ENCODE measurements at places on chromosomes 6 and 20.

DNA sequence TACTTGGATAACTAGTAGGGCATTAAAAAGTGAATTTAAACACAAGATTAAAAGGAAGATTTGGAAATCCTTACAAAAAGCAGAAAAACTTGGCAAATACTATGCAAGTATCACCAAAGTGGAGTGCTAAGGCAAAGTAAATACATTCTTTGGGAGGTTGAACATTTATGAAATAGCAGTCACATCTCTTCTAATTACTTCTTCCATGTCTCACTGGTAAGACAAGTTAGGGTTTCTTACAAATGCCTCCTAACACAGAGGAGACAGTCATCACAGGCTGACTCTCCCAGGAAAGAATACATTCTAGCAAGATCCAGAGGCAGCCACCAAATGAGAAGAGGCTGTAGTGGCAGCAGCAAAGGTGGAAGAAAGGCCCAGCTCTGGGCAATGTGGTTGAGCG is 298.2 kb downstream of the BTBD9 start:
- DNase-seq, result no peak

DNA sequence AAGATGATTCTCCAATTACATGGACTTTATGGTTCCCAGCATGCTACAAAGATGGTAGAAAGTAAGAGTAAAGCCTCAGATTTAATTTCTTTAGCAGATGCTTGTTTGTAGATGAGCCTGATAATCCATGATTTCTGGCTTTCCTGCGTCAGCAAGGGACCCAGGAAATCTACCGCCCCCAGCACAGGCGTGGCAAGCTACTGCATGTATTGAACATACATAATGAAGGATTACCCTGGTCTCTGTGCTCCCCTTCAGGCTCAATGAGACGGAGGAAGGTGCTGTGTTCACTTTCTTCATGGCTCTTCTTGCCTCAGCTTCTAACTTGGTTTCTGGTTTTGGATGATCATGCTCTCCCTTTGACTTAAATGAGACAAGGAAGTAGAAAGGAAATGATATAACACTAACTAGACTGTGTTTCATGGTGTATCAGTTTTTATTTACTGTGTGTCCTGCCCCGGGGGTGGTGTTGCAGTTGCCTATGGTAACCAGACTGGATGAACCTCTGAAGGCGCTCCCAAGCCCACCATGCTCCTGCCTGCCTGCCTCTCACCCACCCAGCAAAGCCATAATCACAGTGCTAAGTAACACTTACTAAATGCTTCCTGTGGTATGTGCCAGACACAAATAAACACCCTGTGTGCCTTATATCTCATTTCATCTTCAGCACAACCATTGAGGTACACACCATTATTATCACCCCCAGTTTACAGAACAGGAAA is 17.9 kb downstream of the GCM1 start:
- no peak for DNase-seq

DNA sequence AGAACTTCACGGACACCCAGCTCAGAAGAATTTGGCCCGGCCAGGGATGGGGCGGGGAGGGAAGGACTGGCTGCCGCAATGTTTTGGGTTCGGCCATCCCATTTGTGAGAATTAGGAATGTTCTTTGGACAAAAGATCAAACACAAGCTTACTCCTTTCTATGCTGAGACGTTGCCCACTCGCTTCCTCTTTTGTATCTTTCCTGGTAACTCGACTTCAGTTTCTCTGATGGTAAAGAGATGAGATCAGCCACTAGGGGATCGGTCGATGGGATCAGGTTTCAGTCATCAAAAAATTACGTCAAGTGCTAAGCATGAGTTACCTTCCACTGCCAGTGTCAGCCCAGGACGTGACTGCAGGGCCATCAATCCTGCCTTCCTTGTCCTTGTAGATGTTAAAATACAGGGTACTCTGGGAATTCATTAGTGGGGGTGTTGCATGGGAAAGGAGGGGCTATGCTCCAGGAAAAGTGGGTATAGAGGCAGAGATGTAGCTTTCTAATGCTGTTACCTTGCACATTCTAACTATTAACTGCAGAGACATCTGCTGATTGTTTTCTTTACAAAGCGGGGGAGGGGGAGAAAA is 190.2 kb downstream of the TSHZ2 start:
- no peak for DNase-seq

DNA sequence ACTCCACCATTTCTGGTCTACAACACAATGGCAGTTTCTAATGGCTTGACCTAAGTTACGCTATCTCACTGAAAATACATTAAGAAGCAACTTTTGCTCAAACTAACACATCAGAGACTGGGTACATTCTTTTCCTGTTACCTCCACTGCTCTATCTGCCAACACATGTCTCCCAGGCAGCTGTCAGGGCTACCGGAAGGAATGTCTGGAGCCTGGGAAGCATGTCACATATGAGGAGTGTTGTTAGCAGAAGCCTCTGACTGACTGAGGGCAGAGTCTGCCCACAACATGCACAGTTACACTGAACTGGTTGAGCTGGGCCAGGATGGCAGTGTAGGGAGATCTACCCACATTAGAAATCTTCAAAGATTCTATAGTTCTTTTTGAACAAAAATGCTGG is 264.5 kb downstream of the KIF16B start:
- DNase-seq, result no peak

DNA sequence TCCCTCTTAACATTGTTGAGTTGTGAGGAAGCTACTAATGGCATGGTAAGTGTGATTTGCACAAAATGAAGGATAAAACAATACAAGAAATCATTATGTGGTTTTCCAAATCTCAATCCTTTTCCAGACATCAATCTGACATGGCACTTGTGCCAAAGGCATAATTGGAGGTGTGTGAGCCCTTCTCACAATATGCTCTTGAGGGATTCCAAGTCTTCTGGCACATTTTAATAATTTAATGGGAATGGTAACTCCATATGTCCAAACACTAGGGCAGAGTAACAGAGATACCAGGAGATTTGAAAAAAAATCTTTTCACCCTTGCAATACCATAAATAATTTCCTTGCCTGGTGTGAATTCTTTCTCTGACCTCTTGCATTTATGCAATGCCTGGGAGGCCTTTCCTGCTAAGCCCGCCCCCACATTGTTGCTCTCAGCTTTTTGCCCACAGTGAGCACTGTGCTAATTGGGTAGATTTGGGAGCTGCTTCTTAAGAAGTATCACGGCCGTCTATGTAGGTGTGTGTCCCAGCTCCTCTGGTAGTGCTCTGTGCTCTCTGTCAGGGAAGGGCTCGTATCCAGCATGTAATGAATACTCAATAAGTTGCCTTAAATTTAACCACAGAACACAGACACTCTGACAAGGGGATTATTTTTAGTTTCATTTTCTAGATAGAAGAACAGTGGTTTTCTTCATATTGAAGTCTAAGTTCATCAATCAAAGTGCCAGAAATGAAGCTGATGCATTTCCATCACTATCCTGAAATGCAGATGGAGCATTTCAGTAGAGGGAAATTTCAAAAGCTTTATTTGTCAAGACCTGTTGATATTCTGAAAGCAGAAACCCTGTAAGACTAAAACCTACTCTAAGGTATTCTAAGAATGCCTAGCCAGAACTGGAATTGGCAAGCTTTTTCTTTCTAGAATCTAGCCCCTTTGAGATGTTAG is 54.4 kb upstream of the CEP85L start:
- no peak for DNase-seq

GRCh38 chr6:28207510-28208110 is 17.5 kb upstream of the ZSCAN9 start:
- DNase-seq, result no peak

- no peak for DNase-seq
Measured at GRCh38 chr20:2217857-2218539, 77.8 kb upstream of the TGM3 start.

DNA sequence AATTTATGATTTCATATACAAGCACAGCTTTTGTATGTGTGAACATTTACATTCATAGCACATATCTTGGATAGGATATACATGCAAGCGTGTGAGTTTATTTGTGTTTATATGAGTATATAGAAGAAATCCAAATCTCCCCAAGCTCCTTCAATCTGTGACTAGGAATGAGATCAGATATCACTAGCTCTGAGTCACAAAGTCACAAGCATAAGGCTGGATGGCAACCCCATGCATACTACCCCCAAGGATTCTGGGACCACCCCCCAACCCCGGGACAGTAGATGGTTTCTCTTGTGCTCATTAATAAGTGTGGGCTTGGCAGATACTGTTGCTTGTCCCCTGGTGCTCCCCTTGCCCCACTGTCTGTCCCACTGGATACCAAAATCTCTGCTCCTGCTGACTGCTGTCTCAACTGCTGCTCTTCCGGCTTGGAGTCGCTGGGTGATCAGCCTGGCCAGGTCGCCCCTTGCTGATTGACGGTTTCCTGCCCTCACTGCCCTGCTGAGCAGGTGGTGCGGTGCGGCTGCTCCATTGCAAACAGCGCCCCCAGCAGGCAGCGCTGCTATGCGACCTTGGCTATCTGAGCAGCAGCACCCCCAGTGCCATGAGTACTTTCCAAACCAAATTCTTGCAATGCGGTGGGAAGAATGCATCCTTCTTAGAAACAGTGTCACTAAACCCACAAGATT is 279.4 kb downstream of the CD83 start:
- DNase-seq, result no peak

- peak; percentile 10 for DNase-seq
Measured at GRCh38 chr6:170516783-170517616, 36.1 kb downstream of the PSMB1 start.

DNA sequence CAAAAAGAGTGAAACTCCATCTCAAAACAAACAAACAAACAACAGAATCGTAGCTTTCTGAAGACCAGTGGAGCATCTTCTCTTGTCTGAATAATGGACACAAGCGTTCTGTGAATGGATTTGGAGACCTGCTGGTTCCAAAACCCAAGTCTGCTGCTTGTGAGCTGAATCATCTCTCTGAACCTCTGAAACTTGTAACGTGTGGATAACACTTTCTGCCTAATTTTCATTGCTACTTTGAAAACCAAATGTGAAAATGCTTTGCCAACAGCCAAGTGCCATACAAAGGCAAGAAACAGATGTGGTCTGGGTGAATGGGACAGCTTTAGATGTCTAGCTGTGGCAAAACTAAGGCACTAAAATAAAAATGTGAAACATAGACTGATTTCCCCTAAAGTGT is 44.3 kb downstream of the PHACTR1 start:
- no peak for DNase-seq

GRCh38 chr6:165497472-165497871 is 165.6 kb downstream of the PDE10A start:
- DNase-seq, result no peak

GRCh38 chr6:128246472-128247260 is 273.7 kb downstream of the PTPRK start:
- no peak for DNase-seq

DNA sequence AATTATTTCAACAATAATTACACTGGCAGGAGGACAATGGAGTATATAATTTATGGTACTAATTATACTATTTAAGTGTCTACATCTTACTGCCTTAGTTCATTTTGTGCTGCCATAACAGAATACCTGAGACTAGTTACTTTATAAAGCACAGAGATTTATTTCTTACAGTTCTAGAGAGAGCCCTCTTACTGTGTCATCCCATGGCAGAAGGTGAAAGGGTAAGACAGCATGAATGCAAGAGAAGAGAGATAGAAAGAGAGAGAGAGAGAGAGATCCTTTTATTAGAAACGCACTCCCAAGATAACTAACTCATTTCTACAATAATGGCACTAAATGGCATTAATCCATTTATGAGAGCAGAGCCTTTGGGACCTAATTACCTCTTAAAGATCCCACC is 314.7 kb downstream of the EPM2A start:
- DNase-seq, result no peak

GRCh38 chr6:150118203-150118602 is 24.6 kb upstream of the PPP1R14C start:
- no peak for DNase-seq

DNA sequence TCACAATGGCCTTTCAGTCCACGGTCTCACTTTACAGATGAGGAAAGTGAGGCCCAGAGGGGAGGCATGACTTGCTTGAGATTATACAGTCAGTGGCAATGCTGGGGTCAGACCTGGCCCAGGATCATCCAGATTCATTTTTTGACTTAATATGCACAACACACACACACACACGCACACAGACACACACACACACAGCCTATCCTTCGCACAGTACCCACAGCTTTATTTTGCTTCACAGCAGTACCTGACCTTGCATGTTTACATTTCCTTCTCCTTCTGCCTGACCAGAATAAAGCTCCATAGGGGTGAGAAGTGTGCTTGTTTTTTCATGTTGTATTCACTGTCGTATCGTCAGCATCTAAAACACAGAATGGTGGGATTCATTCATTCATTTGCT is 79.8 kb downstream of the VEGFA start:
- no peak for DNase-seq

GRCh38 chr6:139257821-139258398 is 33.9 kb downstream of the TXLNB start:
- no peak for DNase-seq

- no peak for DNase-seq
Measured at GRCh38 chr6:167879612-167880011, 52.9 kb downstream of the AFDN start.

GRCh38 chr6:130185658-130186057 is 37.1 kb downstream of the SAMD3 start:
- DNase-seq, result no peak

DNA sequence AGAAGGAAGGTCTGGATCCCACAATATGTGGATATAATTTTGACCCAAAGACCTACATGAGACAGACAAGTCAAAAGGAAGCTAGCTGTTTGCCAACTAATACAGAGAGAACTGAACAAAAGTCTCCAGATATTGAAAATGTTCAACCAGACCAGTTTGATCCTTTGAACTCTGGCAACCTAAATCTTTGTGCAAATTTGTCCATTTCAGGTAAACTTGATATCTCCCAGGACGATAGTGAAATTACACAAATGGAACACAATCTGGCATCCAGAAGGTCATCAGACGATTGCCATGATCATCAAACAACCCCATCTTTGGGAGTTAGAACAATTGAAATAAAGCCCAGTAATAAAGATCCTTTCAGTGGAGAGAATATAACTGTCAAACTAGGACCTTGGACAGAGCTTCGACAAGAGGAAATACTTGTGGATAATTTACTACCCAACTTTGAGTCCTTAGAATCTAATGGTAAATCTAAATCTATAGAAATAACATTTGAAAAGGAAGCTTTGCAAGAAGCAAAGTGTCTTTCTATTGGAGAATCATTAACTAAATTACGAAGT is 41.9 kb upstream of the SDHAF4 start:
- DNase-seq, result no peak

- DNase-seq, result no peak
Measured at GRCh38 chr6:136587527-136587926, 37.3 kb upstream of the MAP7 start.

GRCh38 chr20:3471397-3472021 is 691 bp downstream of the ATRN start:
- no peak for DNase-seq
